ENCODE measurements at places on chromosomes 3 and 15.

DNA sequence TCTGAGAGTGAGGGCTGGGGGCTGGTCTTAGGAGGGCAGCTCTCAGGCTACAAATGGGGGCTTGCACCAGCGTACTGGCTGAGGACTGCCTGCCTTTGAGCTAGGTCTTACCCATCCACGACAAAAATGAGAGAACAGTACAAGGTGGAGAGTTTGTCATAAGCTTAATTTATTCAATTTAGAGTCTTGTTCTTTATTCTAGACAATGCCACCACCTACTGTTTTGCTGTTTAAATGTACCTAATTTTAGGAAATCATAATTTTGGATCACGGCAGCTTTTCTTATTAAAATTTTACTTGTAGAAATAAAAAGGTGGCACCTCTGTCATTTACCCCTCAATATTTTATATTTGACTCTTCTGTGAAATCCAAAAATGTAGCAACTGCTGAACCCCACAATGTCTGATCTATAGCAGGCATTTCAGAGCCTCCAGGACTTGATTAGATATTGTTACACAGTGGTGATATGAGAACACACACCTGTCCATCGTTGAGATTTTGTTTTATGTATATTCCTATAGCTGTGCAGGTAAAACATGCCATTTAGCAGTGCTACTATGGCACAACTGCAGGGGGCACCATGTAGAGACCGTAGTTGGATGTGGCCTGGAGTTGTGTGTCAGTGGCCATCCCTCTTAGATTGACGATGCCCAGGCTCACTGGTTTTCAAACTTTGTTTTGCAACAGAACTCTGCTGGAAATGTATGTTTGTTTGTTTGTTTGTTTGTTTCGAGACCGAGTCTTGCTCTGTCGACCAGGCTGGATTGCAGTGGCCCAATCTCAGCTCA is 88.6 kb downstream of the SLCO3A1 start:
- DNase-seq, result no peak

GRCh38 chr15:66095871-66096687 is 157.5 kb downstream of the MEGF11 start:
- DNase-seq, result no peak

DNA sequence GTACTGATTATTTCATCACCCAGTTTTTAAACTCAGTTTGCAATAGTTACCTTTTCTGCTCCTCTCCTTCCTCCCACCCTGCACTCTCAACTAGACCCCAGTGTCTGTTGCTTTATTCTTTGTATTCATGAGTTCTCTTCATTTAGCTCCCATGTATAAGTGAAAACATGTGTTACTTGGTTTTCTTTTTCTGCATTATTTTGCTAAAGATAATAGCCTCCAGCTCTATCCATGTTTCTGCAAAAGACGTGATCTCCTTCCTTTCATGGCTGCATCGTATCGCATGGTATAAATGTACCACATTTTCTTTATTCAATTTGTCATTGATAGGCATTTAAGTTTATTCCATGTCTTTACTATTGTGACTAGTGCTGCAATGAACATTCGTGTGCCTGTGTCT is 79.0 kb downstream of the NAALADL2 start:
- DNase-seq, result no peak

GRCh38 chr15:89826671-89827655 is 12.3 kb upstream of the ANPEP start:
- DNase-seq, result no peak

DNA sequence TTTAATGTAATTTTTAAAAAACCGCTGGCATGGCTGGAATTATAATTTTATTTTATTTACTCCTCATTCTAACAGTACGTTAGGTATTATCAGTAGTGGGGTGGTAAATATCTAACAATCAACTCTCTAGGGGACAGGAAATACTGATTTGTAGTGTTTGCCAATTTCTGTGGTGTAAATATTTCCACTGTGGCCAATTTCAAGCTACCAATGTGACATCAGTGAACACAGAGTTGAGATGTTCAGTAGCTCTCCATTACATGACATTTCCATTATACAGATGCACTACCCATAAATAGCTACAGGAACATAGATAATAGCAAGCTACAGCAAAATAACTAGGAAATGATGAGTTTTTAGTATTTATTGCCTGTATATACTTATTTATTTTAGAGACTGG is 10.0 kb upstream of the ARL8B start:
- no peak for DNase-seq

DNA sequence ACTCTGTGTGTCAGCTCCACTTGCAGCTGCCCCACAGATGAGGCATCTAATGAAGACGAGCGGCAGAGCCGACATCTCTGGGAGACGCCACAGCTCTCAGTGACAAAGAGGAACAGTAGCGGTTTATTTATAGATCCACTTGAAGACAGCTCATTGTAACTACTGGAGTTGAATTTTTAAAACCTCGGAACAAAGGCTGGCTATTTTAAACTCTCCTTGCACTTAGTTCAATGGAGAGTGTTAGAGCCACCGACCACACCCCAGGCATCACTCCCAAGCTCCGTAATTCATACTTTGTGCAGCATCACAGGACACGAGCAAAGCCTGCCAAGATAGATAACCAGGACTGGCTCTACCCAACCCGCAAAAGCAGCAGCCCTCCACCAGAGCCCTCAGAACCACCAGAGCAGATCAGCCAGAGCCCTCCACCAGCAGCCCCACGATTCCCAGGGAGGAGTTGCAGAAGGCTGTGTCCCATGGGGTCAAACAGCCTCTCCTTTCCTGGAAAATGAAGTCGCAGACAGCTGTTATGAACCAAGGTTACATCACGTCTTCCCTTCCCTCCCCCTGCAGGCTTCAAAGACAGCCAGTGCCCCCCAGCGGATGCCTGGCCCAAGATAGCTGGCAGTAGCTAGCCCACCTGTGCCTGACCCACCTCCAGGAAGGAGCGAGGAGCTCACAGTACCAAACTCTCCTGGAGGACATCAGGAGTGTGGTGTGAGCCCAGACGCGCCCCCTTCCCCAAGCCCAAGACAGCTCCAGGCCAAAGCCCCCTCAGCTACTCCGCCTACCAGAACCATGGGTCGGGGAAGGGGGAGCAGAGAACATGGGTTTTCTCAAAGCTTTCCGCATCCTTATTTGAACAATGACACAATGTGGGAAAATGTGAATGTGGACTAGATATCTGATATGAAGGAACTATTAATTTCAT is 45.7 kb downstream of the POC1A start:
- DNase-seq, result no peak

DNA sequence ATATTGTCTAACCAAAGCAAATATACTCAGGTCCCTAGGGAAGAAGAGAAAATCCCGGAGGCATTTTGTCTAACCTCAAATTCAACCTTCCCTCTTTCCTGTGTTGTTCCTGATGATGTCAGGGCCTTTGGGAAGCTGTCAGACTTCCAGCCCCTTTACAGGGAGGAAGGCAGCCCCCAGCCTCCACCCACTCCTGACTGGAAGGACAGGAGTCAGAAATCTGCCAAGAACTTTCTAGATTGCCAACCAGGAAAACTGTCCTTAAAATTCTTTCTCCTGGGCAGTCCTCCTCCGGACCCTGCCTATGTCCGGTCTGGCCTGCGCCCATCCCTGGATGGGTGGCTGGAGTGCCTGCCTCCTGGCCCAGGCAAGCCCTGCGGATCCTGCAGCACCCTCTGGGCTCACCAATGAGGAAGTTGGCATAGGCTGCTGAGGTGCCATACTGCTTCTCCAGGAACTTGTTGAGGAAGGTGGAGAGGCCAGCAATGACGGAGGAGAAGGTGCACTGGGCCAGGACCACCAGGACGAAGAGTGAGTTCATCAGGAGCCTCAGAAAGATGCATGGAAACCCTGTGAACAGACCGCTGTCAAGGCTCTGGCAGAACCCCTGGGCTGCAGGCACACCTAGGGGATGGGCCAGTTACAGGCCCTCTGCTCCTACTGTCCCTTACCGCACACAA is 52.6 kb upstream of the RAB6B start:
- no peak for DNase-seq

- DNase-seq, result no peak
Observed at GRCh38 chr3:16993227-16993626, 108.5 kb downstream of the PLCL2 start.

GRCh38 chr3:105367406-105368213 is 901 bp downstream of the ALCAM start:
- DNase-seq, result no peak

DNA sequence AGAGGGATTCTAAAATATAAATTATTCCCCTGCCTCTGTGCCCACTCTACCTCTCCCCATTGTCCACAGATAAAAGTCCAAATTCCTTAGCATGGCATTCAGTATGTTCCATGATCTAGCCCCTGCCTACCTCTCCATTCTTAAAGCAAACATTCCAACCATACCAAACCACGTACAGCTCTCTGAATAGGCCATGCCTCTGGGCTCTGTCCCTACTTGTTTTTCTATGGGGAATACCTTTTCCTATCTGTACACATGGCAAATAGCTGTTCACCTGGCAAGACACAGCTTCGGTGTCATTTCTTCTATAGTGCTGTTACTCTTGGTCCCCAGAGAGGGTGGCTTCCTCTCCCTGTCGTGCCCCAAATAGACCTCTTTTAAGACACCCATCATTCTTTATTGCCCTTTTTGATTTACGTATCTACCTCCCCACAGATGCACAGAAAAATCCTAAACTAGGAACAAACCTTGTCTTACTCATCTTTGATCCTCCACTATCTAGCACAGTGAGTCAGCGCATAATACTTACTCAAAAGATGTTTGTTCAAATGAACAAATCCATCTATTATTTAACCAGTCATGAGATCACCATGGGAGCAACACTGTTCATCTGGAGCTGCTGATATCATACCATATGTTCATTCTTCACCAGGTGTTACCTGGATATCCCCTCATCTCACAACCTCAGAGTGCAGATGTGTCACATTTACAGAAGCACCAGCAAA is 329.8 kb downstream of the THSD4 start:
- no peak for DNase-seq

- no peak for DNase-seq
Observed at GRCh38 chr3:15345608-15346137, 13.3 kb upstream of the SH3BP5 start.

DNA sequence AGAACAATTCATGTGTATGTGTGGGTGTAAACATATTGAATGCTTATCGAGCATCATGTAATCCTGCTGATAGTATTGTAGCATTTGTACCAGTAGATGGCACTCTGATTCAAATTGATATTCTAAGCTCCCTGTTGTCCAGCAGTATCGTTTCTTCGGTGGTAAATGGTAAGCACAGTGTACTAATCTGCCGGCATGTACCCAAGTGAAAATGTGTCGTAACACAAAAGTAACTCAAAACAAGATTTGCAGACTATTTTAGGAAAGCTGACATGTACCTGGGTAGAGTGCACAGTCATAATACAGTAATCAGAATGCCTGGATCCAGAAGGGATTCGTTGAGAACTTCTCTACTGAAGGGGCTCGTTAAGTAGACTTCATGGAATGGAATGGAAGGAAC is 31.7 kb upstream of the MNS1 start:
- no peak for DNase-seq

- DNase-seq, result no peak
Observed at GRCh38 chr3:37189109-37189508, 14.7 kb upstream of the LRRFIP2 start.

DNA sequence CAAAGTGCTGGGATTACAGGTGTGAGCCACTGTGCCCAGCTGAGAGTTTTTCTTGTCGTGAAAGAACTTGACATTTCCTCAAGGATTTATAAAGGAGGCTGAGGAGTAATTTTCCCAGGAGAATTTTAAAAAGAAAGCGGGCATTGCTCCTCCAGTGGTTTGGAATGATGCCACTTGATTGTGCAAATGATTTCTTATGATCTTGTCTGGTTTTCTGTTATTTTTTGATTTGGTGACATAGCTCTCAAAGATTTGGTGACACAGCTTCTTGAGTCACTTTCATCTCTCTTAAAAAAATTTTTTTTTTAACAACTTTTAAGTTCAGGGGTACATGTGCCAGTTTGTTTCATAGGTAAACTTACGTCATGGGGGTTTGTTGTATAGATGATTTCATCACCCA is 24.6 kb upstream of the NFKBIZ start:
- no peak for DNase-seq

GRCh38 chr3:16399473-16399872 is 114.0 kb downstream of the RFTN1 start:
- no peak for DNase-seq

- DNase-seq, result no peak
Observed at GRCh38 chr3:147413686-147414389, 4.7 kb downstream of the ZIC1 start.

- DNase-seq, result no peak
Observed at GRCh38 chr3:158769952-158770740, 31.7 kb upstream of the MFSD1 start.

GRCh38 chr15:60328852-60329443 is 68.8 kb downstream of the ANXA2 start:
- DNase-seq, result no peak

DNA sequence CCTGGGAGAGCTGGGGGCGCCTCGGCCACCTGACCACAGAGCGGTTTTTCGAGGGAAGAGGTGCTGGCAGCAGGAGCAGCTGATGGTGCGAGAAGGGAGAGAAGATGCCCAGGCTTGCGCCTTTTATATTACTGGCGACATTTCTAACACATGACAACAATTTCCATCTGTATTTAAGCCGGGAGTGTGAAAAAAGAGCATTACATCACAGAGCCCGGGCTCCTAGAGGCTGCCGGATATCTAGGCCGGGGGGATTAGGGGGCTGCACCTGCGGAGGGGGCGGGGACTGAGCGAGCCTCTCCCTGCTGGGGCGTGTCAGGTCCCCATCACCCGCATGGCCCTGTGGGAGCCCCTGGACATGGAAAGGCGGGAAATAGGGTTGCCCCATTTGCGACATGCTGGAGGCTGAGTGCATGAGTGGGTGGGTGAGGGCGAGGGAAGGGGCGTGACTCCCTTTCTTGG is 440.7 kb downstream of the MAGI1 start:
- DNase-seq, result no peak

- DNase-seq, result no peak
Observed at GRCh38 chr3:64593350-64593749, 94.5 kb downstream of the ADAMTS9 start.

- DNase-seq, result no peak
Observed at GRCh38 chr15:78390826-78391225, 47.2 kb upstream of the IREB2 start.

GRCh38 chr15:32717426-32718226 is at the start of gene GREM1:
TSS of gene GREM1 (plus strand) at chr15:32718004. CDS start at chr15:32730691, 12,687 bp downstream.
- no peak for DNase-seq

- DNase-seq, result no peak
Observed at GRCh38 chr15:28876131-28876844, 9.5 kb upstream of the APBA2 start.

DNA sequence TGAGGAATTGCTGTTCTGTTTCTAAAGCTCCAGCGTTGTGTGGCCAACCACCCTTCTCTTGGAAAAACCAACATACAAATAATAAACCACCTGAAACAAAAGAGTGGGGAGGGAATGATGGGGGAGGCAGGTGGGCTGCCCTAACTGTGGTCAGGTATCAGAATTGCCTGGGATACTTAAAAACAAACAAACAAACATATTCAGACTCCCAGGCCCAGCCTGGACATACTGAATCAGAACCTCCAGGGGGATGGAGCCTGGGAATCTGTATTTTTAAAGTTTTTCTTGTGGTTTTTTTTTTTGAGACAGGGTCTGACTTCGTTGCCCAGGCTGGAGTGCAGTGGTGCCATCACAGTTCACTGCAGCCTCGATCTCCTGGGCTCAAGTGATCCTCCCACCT is 4.4 kb downstream of the SLC6A6 start:
- no peak for DNase-seq

Data from activated CD8-positive, alpha-beta memory T cell treated with anti-CD3 and anti-CD28 coated beads for 4 hours (primary cell).